ENCODE measurements at places on chromosomes 12 and 14.
A peak's percentile ranks its signal among the peaks of the same experiment; 100 is the strongest.

- DNase-seq, result no peak
Measured at GRCh38 chr12:46647034-46647433, 178.8 kb downstream of the SLC38A4 start.

GRCh38 chr14:100067481-100067880 lies 2.3 kb downstream of the EVL start:
- no peak for DNase-seq

DNA sequence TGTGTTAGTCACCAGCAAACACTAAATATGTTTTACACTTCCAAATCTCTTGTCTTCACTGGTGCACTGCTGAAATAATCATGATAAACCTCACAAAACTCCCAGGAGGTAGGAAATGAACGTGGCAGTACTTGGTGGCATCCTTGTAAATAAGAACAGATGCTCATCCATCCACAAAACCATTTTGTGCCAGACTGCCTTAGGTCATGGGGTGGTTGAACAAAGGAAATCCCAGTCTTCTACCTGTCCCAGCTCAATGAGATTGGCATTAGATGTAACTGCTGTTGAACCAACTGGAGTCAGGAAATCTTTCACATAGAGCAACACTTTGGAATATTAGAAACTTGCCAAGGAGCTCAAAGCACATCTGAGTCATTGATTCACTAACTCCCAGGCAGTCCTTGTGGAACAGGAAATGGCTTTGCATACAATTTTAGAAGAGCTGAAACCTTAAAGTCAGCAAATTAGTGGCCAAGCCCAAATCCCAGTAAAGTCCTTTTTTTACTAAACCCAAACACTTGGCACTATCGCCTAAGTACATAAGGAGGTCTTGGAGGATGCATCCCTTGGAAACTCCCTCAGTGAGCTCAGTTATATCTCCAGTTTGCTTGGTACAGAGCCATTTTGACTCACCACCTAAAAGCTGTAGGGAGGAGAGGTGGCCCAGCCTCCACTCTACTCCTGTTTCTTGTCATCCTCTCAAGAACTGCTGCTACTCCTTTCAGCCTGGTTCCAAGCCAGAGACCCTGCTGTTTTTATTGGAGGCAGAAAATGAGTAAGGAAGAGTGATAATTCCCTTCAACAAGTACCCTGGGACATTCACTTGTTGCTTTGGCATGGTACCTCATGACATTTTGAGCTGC lies 208.0 kb downstream of the NOVA1 start:
- DNase-seq, result no peak

GRCh38 chr12:127214186-127214585 lies 1052.8 kb upstream of the TMEM132C start:
- no peak for DNase-seq

- no peak for DNase-seq
Measured at GRCh38 chr14:56129092-56129491, 10.9 kb downstream of the PELI2 start.

- DNase-seq, result peak; percentile 99
Measured at GRCh38 chr12:109677279-109677691, 36.3 kb upstream of the FAM222A start.

DNA sequence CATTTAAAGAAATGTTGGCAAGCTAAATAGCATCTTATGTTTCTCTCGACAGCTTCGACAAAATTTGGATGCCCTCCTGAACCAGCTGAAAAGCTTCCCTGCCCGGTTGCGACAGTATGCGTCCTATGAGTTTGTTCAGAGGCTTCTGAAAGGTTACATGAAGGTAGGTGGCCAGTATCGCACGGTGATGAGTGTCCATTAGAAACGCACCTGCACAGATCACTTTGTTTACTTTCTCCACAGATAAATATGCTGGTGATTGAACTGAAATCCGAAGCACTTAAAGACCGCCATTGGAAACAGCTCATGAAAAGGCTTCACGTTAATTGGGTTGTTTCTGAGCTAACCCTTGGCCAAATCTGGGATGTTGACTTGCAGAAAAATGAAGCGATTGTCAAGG lies 36.5 kb downstream of the DYNC1H1 start:
- DNase-seq, result no peak

DNA sequence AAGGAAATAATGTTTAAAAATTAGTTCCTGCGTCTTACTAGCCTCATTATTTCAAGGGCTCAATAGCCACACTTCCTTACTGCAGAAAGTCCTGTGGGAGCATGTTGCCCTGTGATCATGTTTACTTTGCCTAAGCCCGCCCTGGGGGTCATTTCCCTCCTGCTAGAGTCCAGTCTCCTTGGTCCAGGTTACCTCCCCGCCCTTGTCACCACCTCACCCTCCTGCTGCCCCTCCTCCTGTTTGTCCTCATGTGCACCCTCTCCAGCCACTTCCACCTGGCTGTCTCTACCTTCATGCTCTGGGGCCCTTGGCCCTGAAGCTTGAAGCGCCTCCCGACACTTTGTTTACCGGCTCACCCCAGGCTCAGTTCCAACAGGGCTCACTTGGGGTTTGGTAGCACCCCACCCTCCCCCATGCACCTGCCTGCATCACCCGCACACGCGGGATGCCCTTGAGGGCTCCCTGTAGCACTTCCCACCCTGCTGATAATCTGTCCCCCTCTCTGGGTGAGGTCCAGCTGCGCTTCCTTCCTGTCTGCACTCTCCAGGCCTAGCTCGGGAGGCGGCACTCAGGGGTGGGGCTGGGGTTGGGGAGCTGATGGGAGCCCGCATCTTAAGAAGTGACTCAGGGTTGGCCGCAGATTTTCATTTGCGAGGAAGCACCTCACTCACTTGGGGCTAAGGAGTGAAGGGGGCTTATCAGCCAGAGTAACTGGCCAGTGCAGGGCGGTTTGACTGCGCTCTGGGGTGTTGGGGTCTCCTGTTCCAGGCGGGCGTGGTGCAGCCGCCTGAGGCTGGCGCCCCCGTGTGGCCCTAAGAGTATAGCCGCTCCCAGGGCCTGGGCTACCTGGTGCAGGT lies 40.1 kb downstream of the SMIM41 start:
- DNase-seq, result peak; percentile 59

GRCh38 chr14:103220134-103220981 lies 97.1 kb downstream of the TNFAIP2 start:
- no peak for DNase-seq
